Cortex of kidney (tissue), 1 donor: ENCODE measurements at places on chromosomes 7 and 10.

- no peak for DNase-seq
Measured at GRCh38 chr7:131040467-131040932, 287.2 kb upstream of the MKLN1 start.

DNA sequence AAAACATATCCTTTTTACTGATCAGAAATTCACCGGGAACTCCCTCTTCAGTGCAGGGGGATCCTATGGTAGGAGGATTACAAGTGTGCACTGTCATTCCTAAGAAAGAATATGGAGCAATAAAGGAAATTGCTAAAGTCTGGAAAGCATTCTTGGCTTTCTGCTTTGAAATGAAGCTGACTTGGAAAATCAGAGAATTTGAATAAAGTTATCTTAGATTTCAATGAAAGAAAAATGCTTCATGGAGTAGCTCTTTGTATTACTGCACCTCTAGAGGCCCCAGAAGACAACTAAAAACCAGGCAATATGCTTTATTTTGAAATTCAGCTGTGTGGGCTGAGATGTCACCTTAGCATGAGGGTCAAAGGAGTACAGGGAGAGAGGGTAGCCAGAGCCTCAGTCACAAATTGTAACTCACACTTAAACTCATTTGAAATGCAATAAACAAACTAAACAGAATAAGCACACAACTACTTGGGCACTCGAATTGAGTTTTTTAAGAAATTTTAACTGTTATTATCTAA lies 102.5 kb downstream of the IMMP2L start:
- no peak for DNase-seq

DNA sequence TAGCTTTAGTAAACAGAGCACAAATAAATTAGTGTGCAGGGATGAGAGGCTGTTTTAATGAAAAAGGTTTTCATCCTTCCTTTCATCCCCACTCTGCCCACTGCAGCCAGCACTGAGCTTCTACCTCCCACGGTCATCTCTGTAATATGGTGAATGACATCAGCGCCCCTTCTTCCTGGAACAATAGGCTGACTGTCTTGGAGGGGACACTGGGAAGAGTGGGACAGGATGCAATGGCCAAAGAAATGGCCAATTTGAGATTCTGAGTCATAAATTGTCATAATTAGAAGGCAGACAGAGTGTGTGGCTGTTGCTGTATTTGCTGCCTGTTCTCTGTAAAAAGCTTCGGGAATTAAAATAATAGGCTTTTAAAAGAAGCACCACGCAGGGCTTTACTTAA lies 126.7 kb upstream of the CALN1 start:
- no peak for DNase-seq

DNA sequence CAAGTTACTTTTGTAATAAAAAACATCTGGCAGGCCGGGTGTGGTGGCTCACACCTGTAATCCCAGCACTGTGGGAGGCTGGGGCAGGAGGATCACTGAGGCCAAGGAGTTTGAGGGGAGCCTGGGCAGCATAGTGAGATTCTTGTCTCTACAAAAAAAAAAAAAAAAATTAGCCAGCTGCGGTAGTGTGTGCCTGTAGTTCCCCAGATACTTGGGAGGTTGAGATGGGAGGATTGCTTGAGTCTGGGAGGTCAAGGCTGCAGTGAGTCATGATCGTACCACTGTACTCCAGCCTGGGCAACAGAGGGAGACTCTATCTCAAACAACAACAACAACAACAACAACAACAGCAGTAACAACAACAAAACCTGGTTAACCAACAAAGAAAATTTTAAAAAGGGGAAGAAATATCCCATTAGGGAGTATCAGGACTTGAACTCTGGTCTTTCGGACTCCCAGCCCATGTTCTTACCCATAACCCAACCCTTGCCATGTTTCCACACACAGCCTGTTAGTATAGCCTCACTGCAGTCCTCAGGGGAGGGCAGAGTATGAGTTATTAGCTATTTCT lies 17.2 kb downstream of the PALD1 start:
- DNase-seq, result no peak

- no peak for DNase-seq
Measured at GRCh38 chr7:130415006-130415405, 25.8 kb downstream of the CEP41 start.

DNA sequence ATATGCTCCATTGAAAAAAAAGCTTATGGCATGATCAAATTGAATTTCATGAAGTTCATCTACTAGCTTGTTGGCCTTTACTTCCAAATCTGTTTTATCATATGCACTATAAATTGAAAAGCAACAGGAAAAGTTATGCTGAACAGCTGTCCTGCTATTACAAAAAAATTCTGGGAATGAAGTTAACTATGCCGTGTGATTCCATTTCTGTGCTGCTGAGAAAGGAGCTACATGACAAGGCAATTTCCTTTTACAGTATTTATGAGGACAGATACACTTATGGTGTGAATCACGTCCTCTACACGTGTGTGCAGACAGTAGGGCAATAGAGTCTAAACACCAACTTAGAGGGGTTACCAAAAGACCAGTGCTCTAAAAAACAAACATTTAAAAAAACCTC lies 426.5 kb upstream of the AKR1E2 start:
- no peak for DNase-seq

GRCh38 chr10:32341596-32341995 lies 5.4 kb downstream of the EPC1 start:
- DNase-seq, result no peak

- DNase-seq, result no peak
Measured at GRCh38 chr7:610531-611280, 91.1 kb upstream of the PDGFA start.

GRCh38 chr7:138907850-138908249 lies 73.3 kb downstream of the KIAA1549 start:
- no peak for DNase-seq

DNA sequence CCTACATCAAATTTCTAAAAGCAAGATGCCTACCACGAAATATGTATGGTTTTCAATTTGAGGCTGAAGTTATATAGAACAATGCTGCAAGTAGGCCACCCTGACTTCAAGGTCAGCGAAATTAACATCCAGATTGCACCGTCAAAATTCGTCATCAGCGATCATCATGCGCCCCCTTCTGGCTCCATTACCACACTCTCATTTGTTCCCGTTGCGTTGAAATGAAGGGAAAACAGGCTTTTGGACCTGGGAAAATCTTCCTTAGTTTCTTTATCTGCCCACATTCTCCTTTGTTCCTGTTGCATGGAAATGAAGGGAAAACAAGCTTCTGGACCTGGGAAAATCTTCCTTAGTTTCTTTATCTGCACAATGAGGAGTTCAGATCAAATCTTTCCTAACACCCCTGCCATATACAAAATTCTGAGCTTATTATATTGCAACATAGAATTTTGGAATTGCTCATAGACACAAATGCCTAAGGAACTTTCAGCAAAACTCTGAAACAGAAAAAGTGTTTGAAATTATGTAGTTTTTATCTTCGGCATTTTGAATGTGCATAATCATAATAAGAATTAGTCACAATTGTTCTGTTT lies 98.2 kb upstream of the PRKCQ start:
- no peak for DNase-seq
